Stimulated activated CD8-positive, alpha-beta memory T cell treated with anti-CD3 and anti-CD28 coated beads, Interleukin-4, amount 100 ng/mL, for 1 hour (primary cell): ENCODE measurements at places on chromosomes 7 and 10.

- no peak for DNase-seq
These were observed 21.8 kb upstream of the AMZ1 start for GRCh38 chr7:2666155-2666554.

- no peak for DNase-seq
These were observed 33.2 kb downstream of the PITRM1 start for GRCh38 chr10:3139216-3139910.

DNA sequence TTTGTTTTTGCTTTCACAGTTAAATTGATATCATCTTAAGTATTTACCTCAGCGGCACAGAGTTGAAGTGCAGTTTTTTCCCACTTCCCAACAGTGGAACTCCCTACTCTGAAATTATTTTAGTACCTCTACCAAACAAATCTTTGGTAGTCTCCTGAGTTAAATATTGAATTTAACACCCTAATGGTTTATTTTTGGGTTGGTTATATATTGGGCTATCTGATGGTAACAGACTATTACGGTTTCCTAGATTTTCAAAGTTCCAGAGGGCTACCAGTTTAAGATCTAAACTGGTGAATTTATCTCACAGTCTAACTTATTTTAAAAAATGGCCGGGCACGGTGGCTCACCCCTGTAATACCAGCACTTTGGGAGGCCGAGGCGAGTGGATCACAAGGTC, 1.3 kb downstream of the ZNF277 start:
- no peak for DNase-seq

DNA sequence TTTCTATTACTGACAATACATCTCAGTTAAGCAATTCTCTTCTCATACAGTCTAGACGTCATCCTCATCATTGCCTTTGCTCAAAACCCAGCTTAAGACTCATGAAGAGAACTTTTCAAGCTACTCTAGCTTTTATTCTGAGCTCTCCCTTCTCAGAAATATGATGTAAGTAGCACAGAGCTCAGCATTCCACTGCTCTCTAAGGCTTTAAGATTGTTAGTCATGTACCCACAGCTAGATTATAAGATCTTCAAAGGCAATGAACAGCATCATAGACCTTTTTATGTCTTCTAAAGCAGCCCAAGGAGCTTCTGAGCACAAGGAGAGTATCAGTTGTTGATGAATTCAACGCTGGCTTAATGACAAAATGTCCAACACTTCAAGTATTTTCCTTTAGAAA, 119.3 kb downstream of the NRP1 start:
- DNase-seq = no peak

DNA sequence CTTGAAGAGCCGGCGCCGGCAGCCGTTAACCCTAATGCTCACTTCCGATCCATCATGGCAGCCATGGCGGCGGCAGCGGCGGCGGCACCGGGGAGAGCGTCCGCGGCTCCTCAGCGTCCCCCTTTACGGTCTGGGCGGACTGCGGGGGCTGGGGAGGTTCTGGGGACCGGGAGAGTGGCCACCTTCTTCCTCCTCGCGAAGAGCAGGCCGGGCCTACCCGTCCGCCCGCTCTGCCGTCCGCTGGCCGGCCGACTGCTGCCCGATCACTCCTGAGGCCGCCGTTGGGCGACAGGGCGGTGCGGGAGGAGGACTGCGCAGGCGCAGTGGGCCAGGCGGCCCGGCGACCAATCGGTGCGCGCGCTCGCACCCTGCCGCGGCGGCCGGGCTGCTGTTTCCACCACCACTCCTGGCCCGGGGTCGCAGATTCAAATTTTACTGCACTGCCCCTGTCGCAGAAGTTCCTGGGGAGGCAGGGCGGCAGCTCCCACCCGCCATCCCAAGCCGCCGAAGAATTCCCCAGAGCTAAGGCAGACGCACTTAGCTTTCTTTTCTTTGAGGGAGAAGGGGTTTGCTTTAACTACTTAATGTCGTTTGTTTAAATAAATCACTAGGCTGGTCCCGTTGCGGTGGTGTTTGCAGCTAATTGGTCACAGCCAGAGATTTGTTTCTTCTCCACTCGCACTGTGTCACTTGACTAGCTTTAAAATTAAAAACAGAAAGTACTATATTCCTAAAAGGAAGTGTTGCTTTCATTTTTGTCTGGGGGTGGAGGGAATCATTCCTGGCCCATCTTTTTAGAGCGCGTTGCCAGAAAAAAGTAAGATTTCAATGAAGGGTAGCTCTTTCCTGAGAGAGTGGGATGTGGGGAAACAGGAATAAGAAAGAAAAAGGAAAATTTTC, at the start of gene KIF5B:
TSS of gene KIF5B (minus strand) at position 290 of the 900 bp plus-strand sequence. CDS start 452 bp downstream, outside the sequence.
- DNase-seq = peak; percentile 62

GRCh38 chr10:6232225-6232807, 29.6 kb downstream of the PFKFB3 start:
- DNase-seq = no peak

DNA sequence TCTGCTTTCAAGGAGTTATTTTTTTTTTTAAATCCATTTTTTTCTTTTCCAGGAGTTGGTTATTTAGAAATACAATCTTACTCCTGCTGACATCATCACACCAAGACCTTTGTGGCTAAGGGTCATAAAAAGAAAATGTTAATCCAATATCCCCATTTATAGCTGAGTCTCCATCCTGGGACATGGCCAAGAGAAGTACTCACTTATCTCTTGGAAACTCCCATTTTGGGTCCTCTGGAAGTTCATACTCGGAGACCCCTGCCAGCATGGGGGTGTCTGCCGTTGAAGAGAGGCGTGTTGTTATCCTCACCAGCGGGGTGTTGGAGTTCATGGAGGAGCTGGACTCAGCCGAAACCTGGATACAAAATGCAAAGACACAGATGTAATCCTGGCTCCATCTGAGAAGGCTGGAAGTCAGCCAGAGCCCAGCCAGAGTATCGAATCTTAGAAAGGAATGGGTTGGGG, 94.6 kb downstream of the FGFR2 start:
- no peak for DNase-seq

DNA sequence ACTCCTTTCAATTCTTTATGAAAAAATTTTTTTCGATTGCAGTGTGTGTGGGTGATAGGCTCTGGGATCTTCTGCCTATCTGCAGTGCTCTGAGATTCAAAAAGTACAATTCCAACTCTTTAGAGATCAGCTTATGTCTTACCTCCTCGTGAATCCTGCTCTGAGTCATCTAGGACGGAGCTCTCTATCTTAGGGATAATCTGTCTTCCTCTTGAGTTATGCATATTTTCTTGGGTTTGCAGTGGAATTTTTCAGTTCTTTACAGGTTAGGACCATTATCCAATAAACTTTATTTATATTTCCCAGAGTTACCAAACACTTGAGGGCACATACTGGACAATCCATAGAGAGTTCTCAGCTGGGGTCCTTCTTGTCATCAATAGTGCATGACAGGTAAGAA, 428.6 kb downstream of the ACTR3B start:
- no peak for DNase-seq

DNA sequence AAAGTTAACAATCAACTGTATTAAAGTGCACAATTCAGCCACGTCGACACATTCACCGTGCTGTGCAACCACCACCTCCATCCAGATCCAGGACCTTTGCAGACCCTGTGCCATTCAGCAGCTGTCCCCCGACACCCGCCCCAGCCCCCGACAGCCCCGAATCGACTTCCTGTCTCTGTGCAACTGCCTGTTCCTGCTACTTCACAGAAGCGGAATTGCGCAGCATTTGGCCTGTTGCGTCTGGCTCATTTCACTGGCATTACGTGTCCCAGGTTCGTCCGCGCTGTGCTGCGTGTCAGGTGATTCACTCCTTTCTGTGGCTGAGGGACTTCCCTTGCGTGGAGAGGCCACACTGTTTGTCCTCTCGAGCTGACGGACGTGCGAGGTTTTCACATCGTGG, 33.2 kb upstream of the DNAAF5 start:
- no peak for DNase-seq

GRCh38 chr10:3046210-3046779, 21.1 kb upstream of the PFKP start:
- DNase-seq = no peak

- DNase-seq = no peak
These were observed 50.2 kb upstream of the FGFR2 start for GRCh38 chr10:121648493-121648892.

GRCh38 chr7:41238851-41239331, 464.0 kb downstream of the INHBA start:
- no peak for DNase-seq

- no peak for DNase-seq
These were observed 195.2 kb downstream of the NXPH1 start for GRCh38 chr7:8628656-8629055.

- DNase-seq = no peak
These were observed 84.1 kb upstream of the RPA3 start for GRCh38 chr7:7802531-7802930.
